ENCODE measurements at places on chromosomes 4 and X. TPM values are rescaled to one million over a fixed set of nuclear protein-coding genes. Genes with fewer than 3 reads are reported as not detected.

- no peaks in the 10 kb centered on the region for H3K36me3 ChIP-seq
- H3K27ac ChIP-seq = no peak overlapping the region
- H3K27me3 ChIP-seq = no peaks in the 10 kb centered on the region
These were observed 218.5 kb upstream of the ANKRD50 start for GRCh38 chr4:124931050-124931449.

DNA sequence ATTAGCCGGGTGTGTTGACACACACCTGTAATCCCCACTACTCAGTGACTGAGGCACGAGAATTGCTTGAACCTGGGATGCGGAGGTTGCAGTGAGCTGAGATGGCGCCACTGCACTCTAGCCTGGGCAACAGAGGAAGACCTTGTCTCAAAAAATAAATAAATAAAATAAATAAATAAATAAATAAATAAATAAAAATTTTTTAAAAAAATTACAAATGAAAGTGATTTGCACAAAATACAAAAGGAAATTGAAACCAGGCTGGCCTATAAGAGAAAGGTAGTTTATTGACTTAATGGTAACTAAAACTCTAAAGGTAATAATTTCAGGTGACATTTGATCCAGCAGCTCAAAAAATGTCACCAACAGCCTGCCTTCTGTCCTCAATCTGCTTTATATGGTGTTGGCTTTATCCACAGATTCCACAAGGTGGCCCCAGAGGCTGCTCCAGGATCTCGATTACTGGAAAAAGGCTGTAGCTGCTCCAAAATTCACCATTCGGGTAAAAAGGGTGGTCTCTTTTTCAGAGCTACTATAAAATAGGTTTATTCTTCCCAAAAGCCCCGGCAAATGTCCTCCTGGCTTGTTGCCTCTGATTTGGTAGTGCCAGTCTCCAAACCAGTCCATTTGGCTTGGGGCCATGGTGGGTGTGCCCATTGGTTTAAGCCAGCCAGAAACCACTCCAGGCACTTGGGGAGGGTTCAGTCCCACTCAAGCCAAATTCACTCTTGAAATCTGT, 61.4 kb upstream of the TRIM2 start:
- no peak overlapping the region for H3K4me3 ChIP-seq
- H3K36me3 ChIP-seq = no peaks in the 10 kb centered on the region
- no peaks in the 10 kb centered on the region for H3K27me3 ChIP-seq
- peak; percentile 63 for DNase-seq

GRCh38 chr4:176150356-176150682, 45.1 kb downstream of the SPATA4 start:
- H3K36me3 ChIP-seq = no peaks in the 10 kb centered on the region
- no peak for DNase-seq
- H3K27ac ChIP-seq = no peak overlapping the region
- no peaks in the 10 kb centered on the region for H3K4me1 ChIP-seq
- no peaks in the 10 kb centered on the region for H3K27me3 ChIP-seq
- H3K4me3 ChIP-seq = no peak overlapping the region

Gene MND1
- total RNA-seq = not detected

Gene F8A2
- total RNA-seq = not detected

- no peaks in the 10 kb centered on the region for H3K27me3 ChIP-seq
- no peak for DNase-seq
- H3K4me1 ChIP-seq = no peaks in the 10 kb centered on the region
- no peak overlapping the region for H3K27ac ChIP-seq
- H3K36me3 ChIP-seq = no peaks in the 10 kb centered on the region
These were observed 121.9 kb upstream of the PDLIM3 start for GRCh38 chr4:185657183-185657582.
